ENCODE measurements at places on chromosomes 13 and 19.

- no peak for DNase-seq
These were observed 5.4 kb downstream of the GATAD2A start for GRCh38 chr19:19410553-19411550.

- DNase-seq, result no peak
These were observed 557 bp downstream of the ZNF524 start for GRCh38 chr19:55600662-55601028.

- no peak for DNase-seq
These were observed 16.5 kb upstream of the IL17D start for GRCh38 chr13:20686863-20687579.

DNA sequence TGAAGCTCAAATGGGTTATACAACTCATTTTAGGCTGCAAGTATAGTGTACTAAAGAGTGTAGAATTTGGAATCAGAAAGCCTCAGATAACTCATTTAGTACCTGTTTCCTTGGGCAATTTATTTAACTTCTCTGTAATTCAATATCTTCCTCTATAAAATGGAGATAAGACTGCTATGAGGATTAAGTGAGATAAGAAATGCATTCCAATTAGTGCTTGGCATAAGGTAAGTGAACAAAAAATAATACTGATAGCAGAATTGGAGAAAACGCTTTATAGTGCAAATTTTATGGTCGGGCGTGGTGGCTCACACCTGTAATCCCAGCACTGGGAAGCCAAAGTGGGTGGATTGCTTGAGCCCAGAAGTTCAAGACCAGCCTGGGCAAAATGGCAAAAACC lies 25.0 kb downstream of the DACH1 start:
- no peak for DNase-seq

- DNase-seq, result no peak
These were observed 27.8 kb upstream of the OR1M1 start for GRCh38 chr19:9058905-9059667.

DNA sequence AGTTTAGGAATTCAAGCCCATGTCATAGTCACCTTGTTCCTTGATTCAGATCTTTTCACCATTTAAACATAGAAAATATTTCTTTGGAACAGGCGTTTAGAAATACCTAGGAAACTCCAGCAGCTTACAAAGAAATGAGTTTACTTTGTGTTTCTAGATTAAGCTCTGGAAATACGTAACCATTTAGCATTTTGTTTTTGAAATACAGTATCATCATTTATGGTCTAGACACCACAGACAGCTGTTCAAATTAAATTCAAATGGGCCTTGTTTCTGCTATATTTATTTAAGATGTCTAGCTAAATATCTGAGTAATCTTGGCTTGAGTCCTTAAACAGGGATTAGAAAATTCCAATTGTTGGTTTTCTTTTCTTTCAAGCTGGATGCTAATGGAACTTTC lies 228.5 kb downstream of the NDFIP2 start:
- DNase-seq, result no peak

GRCh38 chr19:18364826-18365528 lies 21.0 kb upstream of the GDF15 start:
- peak; percentile 92 for DNase-seq

GRCh38 chr13:53382008-53382407 lies 353.4 kb downstream of the OLFM4 start:
- DNase-seq, result no peak

DNA sequence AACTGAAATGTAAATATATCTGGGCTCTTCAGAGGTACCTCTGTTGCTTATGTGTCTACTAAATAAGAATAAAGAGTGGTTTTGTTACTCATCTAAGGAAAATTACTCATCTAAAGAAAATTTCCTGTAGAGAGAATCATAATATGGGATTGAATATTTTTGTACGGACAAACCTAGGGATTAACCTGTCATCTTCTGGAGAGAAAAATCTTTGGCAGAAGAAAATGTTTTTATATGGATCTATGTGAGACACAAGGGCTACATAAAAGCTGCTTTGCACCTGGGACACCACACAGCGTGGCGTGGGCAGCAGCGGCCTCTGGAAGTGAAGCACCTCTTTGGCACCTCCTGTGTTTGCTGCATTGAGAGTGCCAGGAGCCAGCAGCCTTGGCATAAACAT lies 242.9 kb upstream of the DACH1 start:
- no peak for DNase-seq

DNA sequence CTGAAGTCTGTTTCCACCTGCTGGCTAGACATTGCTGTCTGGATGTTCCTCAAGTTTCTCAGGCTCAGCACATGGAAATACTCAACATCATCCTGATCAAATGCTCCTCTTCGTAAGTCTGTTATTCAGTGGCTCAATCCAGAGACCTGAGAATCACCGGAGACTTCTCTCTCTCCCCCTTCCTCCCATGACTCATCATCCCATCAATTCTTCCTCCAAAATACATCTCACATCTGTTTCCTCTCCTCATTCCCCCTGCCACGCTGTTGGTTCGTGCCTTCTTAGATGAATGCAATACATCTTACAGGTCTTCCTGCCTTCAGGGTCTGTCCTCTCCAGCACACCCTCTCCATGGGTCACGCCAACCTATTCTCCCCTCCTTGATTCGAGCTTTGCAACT lies 7.4 kb upstream of the RXFP2 start:
- no peak for DNase-seq

DNA sequence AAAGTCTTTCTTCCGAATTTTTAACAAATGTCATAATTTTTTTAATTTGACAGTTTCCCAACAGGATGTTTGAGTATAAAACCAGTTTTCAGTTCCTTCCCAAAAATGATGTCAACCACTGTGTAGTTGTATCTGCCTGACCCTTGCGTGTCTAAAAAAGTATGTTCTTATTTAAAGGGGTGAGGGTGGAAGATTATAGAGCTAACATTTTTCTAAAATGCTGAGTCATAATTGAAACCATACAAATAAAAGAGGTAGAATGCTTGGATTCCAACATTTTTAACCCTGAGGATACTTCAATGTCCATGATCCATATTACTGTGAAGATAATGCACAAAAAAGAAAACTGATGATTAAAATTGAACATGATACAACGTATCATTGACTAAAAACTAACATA lies 1388.8 kb downstream of the UQCRFS1 start:
- no peak for DNase-seq

- no peak for DNase-seq
These were observed 5.3 kb upstream of the CSNK1G2 start for GRCh38 chr19:1935484-1936208.

DNA sequence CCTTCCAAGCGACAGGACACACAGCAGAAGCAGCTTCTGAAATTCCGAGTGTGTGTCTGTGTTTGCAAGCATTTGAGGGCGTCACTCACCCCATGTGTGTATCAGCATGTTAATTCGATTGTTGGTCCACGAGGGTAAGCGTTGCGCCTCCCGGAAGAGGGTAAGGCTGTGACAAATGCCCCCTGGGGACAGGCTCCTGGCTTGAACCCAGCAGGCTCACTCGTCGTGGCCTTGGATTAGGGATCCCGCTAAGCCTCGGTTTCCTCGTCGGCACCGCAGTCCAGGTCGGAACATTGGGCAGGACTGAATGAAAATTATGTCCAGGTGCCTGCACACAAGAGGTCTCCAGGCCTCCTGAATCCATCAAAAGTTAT lies 606 bp upstream of the STXBP2 start:
- no peak for DNase-seq

All from NCI-H1105 treated with DMSO at 0.1 percent for 48 hours (cell line).